ENCODE measurements at places on chromosomes 6 and 20. TPM values are rescaled to one million over a fixed set of nuclear protein-coding genes. Genes with fewer than 3 reads are reported as not detected.

Gene TRIM10
- total RNA-seq: not detected

Gene LCA5
- 4.2 TPM for total RNA-seq

Gene WFDC2
- total RNA-seq: not detected

Gene B3GAT2
- total RNA-seq: not detected

Gene MYL9
- total RNA-seq: 90.4 TPM

Gene STX16
- 63.5 TPM for total RNA-seq

Gene HSPA1L
- 0.74 TPM for total RNA-seq

DNA sequence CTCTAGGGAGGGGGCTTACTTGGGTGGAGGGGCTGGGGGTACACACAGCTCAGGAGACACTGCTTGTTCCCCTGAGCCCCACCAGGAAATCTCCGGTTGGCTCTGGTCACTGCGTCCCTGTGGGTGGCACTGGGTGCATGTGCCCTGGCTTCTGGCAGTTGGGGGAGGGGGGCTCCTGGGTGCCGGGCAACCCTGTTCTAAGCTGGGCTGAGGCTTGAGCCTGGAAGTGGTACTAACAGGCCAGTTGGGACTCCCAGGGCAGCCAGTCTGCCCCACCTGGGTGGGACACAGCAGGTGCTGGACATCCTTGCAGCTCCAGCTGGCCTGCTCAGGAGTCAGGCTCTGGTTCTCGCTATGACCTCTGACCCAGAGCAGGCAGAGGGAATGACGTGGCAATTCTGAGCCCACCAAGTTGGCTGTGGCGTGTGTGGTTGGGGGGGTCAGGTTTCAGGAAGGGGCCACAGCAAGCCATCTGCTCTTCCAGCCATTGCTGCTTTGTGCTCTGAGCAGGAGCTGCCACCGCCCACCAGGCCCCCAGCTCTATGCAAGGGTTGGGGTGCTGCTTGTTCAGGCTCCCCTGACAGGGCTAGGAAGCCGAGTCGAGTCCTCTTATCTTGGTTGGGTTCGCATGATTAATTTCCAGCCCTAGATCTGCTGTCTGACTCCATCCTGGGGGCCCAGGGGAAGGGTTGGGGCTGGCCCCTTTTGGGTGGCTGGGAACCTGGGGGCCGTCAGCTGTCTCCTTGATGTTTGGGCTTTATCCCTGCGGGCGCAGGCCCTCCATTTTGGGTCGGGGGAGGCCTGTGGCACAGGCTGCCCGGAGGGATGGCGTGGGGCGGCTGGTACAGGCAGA lies 590 bp downstream of the C20orf204 start:
- DNase-seq: no peak

DNA sequence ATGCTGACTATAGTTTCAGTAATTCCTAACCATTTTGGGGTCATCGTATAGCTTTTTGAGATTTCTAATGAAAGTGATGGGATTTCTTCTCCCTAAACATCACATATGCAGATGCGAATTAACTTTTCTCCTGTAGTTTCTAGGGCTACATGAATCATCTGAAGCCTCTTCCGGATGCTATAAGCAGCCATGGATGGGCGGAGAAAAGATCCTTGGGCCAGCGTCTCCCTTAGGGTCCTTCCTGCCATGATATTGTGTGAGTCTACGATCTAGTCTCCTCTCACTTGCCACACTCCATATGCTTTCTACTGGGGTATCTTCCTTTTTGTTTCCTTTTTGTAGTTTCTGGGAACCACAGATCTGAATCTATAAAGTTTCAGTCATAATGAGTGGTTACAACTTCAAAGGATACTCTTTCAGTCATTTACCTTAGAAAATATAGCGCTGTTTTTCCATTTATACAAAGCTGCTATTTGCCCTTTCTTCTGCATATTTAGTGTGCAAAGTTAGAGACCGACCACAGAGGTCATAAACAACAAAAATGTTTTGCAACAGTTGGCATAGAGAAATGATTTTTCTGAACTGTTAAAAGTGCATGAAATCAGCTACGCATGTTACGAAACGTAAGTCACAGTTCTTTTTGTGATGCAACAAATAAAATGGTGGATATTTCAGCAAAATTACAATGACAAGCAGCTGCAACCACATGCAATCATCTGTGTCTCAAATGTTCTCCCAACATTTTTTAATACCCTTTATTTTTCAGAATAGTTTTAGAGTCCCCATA lies 396.2 kb upstream of the SLC35B3 start:
- DNase-seq: no peak

DNA sequence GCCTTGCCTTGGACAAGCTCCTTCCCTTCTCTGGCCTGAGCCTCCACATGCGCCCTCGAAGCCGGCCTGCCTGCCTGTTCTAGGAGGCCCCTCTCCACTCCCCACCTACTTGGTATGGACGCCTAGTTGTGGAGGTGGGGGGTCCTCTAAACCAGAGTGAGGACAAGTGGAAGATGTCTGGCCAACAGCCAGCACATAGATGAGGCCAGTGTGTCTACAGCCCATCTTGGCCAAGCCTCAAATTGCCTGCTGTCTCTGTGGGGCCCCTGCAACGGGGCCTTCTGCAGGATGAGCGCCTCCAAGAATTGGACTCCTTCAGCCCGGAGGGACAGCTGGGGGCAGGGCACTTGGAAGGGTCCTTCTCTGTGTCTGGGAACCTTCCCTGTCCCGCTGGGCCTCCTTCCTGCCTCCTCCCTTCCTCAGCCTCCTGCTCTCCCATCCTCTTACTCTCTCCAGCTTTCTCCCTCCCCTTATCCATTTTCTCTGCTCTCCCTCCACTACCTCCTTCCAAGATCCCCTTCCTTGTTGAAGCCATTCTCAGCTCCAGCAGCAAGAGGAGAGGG lies 1.6 kb downstream of the MDFI start:
- no peak for DNase-seq

DNA sequence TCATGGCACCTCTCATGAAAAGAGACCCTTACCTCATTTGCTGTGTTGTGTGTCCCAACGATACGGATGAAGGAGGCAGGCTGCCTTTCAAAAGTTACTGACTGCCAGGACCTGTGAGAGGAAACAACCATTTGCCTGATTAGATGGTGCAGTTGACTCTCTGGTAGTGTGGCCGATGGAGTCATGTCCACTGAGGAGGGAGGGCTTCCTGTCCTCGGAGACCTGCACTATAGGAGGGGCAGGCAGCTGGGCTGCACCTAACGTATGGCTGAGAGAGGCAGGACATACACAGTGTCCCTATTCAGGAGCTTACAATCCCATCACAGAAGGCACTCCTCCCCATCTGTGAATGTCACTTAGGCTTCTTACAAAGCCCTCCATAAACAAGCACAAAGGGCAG lies 373.0 kb downstream of the ZFAND3 start:
- DNase-seq: no peak

DNA sequence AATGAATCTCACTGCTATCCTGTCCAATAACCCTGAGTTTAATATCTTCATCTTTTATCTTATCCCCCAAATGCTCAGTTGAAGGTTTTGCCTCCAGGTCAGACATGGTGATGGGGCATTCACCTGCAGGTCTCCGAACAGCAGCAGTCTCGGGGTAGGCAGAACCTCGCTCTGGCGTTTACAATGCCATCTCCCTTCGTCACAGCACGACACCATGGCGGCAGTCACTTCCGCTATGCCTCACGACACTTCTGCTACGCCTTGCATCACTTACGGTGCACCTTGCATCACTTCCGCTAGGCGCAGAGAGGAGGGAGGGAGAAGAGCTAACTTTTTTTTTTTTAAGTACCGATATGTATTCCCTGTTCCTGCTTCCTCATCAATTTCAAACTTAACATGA lies 194.9 kb downstream of the BCAS1 start:
- DNase-seq: no peak

DNA sequence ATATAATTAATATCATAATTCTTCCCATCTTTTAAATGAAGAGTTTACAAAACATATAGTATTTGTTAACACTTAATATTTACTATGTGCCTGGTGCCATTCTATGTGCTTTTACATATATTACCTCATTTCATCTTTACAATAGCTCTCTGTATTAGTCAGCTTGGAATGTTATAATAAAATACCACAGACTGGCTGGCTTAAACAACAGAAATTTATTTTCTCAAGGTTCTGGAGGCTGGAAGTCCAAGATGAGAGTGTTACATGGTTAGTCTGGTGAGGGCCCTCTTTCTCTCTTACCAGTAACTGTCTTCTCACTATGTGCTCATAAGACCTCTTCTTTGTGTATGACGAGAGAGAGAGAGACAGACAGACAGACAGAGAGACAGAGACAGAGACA lies 110.2 kb downstream of the NKAIN2 start:
- DNase-seq: no peak

- no peak for DNase-seq
Observed at GRCh38 chr6:16157909-16158308, 29.0 kb downstream of the MYLIP start.

GRCh38 chr6:143176090-143177021 lies 115.7 kb downstream of the AIG1 start:
- no peak for DNase-seq

DNA sequence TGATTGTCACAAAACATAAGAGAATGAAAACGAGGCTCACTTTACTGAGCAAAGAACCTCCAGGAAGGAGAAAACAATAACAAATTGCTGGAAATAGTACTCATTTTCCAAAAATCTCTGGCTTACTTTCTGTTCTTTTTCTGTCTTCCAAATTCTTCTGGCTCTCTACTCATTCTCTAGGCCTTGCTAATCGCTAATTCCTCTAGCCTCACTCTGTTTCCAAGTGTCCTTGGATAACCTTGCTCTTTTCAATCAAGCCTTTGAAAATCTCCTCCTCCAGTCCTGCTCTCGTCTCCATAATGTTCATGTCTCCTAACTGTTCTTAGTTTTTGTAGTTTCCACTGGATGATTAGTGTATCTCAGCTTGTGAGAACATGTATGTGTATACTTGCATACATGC lies 96.2 kb upstream of the MAP7 start:
- DNase-seq: no peak

DNA sequence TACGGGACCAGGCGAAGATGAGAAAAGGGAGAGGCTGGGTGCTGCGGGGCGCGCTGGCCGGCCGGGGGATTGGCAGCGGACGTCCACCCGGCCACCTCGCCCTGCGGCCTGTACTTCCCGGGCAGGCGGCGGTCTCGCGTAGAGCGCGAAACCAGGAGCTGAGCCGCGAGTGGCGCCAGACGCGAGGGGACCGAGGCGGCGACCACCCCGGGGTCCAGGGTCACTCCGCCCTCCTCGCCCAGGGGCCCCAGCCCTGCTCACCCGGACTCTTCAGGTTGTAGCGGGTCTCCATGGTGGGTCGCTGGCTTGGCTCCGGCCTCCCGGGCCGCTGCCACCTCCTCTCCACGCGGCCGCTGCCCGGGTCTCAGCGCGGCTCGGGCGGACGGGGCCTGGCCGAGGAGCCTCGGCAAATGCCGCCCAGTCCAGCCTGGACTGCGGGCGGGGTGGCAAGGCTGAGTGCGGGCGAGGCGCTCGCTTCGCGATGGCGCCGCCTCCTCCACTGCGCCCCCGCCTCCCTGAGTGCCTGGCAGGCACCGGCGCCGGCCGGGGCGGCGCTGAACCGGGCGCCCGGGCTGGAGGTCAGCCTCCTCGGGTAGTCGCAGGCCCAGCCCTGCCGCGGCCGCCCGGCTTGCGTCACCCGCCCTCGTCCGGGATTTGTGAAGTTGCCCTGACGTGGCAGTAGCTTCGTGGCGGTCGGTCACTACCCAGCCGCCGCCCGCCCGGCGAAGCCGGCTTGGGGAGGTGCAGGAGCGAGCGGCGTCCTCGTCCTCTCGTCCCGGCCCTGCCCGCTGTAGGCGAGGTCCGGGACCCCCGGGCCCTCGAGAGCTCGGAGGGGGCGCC lies at the start of gene UBE2J1:
Gene UBE2J1, minus strand, starts transcription at position 445 of the 840 bp plus-strand sequence. Its CDS starts 153 bp downstream, at position 292.
- peak; percentile 94 for DNase-seq

GRCh38 chr6:18269717-18270116 lies 5.4 kb upstream of the DEK start:
- no peak for DNase-seq

DNA sequence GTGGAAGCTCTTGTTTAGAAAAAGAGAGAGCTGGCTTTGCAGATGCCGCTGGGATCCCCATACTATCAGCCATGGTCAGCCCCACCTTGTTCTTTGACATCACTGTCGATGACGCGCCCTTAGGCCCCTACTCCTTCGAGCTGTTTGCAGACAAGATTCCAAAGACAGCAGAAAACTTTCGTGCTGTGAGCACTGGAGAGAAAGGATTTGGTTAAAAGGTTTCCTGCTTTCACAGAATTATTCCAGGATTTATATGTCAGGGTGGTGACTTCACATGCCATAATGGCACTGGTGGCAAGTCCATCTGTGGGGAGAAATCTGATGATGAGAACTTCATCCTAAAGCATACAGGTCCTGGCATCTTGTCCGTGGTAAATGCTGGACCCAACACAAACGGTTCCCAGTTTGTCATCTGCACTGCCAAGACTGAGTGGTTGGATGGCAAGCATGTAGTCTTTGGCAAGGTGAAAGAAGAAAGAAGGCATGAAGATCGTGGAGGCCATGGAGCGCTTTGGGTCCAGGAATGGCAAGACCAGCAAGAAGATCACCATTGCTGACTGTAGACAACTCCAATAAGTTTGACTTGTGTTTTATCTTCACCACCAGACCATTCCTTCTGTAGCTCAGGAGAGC lies 2.4 kb upstream of the BLCAP start:
- DNase-seq: no peak

DNA sequence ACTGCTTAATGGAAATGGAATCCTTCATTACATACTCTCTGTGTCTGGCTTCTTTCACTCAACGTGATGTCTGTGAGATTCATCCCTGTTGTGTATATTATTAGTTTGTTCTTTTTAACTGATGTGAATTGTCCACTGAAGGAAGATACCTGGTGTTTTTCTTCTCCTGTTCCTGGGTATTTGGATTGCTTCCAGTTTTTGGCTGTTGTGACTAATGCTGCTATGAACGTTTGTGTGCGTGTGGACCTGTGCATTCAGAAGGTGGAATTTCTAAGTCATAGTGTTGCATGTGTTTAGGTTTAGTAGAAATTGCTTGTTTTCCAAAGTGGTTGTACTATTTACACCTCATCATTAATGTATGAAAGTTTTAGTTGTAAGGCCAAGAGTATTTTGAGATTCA lies 3.8 kb downstream of the TULP4 start:
- peak; percentile 28 for DNase-seq

DNA sequence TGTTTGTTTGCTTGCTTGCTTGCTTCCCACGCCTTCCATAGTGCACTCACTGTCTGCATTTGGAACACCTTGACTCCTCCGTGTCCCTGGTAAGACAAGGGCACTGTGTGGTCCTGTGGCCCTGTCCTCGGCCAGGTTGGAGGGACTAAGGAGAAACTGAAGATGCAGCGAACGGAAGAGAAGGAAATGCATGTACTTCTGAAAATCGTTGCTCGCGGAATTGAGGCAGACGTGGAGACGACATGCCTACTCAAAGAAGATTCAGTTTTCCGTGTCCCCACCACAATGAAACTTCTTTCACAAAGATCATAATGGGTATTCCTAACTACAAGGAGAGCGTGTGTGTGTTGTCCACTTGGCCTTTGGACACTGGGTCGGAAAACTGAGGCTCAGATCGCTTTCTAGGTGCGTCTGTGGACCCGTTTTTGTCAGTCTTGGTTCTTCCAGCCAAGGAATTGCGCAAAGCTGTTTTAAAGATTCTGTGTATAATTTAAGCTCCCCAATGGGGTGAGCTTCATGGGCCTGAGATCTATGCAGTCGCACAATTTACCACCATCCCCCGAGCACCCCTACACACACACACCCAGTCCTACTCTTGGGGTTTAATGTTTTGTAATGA lies 120.4 kb upstream of the ZNF184 start:
- no peak for DNase-seq

- peak; percentile 60 for DNase-seq
Observed at GRCh38 chr20:14997791-14998190, 660.4 kb upstream of the FLRT3 start.

All from endothelial cell of umbilical vein (primary cell).